Kidney tubule cell (primary cell): ENCODE measurements at places on chromosomes 7 and 10.

GRCh38 chr7:115634633-115635032, 395.9 kb downstream of the TFEC start:
- no peak for DNase-seq

- no peak for DNase-seq
These were observed 54.0 kb downstream of the GSDME start for GRCh38 chr7:24703296-24703695.

DNA sequence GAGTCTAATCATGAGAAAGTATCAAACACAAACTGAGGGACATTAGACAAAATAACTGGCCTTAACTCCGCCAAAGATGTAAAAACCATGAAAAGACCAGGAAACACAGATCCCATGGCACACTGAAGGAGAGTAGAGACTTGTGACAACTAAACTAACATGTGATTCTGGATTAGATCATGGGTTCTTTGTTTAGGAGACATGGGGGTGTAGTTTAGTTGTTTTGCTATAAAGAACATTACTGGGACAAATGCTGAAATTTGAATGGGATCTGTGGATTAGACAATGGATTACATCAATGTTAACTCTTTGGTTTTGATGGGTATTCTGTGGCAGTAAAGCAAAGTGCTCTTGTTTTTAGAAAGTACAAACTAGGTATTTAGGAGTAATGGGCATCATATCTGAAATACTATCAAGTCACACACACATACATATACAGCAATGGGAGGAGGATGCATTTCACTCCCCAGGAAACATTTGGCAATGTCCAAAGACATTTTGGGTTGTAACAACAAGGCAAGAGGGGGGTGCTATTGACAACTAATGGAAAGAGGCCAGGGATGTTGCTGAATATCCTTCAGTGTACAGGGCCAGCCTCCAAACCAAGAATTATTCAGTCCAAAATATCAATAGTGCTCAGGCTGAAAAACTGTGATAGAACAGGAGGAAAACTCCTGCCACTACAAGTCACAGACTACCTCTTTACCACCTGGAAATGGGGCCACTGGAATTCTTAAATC, 32.4 kb downstream of the WAPL start:
- DNase-seq, result no peak

GRCh38 chr10:76017026-76017732, 585.8 kb downstream of the LRMDA start:
- no peak for DNase-seq

DNA sequence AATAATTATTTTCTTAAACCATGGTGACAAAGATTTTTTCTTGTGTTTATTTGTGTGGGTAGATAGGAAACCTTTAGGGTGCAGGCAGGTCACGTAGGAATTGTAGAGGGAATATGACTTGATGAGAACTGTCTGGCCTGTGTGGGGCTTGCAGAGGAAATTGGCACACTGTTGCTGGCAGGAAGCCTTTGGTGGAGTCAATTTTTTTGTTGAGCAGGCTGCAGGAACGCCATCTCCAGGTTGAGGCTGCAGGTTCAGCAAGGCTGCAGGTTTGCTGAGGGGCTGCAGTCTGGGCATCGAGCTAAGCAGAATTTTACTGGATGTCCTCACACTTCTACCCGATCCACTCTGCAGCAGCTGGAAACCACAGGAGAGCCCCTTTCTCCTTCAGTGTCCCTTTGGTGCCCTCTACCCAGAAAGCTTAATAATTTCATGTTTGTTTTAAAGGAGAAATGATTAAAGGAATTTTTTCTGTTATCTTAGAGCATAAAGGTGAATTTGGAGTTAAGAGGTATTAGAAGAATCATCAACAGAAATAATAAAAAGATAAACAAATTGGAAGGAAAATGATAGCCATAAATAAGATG, 37.0 kb downstream of the TBC1D12 start:
- DNase-seq, result peak; percentile 18

- DNase-seq, result no peak
These were observed 8.2 kb downstream of the ZFAND2A start for GRCh38 chr7:1151653-1152425.

DNA sequence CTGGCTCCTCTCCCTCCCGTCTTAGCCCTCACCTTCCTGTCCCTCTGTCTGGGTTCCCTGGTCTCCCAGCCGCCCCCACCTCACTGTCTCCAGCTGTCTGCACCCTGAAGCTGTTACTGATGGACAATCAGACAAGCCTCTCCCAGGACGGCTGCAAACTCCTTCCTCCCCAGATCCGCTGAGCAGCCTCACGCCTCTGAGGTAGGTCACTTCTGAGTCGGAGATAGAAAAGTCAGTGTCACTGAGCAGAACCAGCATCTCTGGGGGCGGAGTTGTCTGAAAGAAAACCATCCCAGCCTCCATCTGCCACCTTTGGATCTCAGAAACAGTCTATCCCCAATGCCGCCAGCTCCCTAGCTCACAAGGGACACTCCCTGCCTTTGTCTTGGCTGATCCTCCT, 27.4 kb downstream of the FAM241B start:
- peak; percentile 16 for DNase-seq

DNA sequence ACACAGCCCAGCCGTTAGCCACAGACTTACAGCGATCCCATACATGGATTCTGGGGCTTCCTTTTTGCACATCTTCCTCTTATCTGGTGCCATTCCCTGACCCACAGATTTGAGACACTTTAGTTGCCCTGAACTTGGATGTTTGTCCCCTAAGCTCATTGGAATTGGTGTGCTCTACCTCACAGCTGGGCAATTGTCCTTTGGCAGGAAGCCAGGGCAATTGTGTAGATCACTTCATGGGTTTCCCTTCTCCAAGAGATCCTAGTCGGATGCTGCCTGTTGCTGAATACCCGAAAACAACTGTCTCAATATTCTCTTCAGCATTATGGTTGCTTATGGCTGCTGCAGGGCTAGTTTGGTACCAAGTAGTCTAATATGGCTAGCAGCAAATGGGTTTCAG, 470.7 kb upstream of the MKI67 start:
- DNase-seq, result no peak

DNA sequence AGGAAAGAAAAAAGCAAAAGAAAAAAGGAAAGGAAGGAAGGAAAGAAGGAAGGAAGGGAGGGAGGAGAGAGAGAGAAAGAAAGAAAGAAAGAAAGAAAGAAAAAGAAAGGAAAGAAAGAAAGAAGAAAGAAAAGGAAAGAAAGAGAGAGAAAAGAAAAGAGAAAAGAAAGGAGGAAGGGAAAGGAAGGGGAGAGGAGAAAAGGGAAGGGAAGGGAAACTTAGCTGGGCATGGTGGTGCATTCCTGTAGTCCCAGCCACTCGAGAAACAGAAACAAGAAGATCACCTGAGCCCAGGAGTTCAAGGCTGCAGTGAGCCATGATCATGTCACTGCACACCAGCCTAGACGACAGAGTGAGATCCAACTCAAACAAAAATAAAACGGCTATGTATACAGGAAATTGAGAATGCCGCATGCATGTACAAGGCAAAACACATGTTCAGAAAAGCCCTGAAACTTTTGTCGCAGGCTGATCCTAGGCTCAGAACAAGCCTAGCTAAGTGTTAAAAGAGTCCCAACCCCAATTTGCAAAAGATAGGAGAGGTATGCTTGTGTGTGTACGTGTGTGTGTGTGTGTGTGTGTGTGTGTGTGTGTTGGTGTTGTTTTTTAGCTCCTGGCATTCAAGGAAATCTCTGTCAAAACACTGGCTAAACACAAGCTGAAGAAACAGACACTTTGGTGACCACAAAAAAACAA, 6.6 kb upstream of the NPC1L1 start:
- DNase-seq, result no peak

DNA sequence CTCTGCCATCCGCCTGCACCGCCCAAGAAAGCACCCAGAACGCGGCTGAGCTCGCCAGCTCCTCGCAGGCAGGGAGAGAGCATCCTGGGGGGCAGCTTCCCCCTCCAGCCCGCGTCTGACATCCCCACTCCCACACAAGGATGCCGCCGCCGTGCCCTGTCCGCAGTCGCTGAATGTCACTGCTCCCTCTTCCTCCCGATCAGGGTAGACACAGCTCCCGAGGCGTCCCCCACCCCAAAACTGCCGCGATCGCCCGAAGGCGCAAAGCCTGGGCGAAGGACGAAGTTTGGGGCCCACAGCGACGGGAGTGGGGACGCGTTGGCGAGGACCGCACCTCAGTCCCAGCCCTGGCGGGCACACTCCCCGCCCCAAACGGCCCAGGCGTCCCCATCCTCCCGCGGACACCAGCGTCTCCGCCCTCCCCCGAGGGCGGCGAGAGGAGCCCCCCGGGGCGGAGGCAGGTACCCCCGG, 1.5 kb upstream of the KAT6B start:
- DNase-seq, result no peak

- DNase-seq, result no peak
These were observed 667.1 kb upstream of the LRRTM3 start for GRCh38 chr10:66258693-66259092.

GRCh38 chr10:25828475-25828874, 105.6 kb upstream of the MYO3A start:
- DNase-seq, result no peak

- no peak for DNase-seq
These were observed 95.8 kb downstream of the MACC1 start for GRCh38 chr7:20121404-20121803.
